Heart right ventricle (tissue), 16 donors: ENCODE measurements at places on chromosomes 3 and 15. TPM values are rescaled to one million over a fixed set of nuclear protein-coding genes. Genes with fewer than 3 reads are reported as not detected.

GRCh38 chr15:59814409-59814808 is 125.3 kb upstream of the BNIP2 start:
- no peak for DNase-seq

VIPR1 gene
- 3.9 TPM for polyA plus RNA-seq

DNA sequence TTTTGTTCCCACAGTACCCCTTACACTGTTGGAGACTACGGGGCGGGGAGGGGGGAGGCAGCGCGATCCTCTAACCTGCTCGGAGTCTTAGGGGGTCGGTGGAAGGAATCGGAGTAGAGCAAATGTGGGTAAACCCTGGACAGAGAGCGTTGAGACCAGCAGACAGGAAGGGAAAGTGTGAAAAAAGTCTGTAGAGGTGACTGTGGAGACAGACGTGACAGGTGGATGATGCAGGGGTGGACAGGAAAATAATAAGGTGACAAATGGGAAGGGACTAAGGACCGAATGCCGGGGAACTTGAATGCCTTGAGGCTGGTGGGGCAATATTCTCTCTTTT is 424 bp downstream of the EAF2 start:
- no peak for DNase-seq

DNA sequence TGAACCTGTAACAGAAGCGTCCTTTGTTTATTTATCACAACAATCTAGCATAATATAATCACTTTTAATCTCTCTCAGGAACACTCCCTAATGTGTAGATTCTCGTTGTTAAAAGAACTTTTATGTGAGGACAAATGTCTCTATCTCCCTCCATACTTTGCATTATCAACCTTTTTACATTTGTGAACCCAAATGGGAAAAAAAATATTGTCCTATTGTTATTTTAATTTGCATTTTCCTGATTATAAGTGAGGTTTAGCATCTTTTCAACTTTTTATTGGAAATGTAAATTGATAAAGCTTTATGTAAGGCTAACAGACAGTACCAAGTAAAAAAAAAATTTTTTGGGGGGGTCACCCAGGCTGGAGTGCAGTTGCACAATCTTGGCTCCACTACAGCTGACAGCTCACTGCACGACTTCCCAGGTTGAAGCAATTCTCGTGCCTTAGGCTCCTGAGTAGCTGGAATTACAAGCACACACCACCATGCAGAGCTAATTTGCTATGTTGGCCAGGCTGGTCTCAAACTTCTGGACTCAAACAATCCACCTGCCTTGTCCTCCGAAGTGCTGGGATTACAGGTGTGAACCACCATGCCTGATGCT is 33.0 kb upstream of the DENND4A start:
- no peak for DNase-seq

- DNase-seq: no peak
Measured at GRCh38 chr3:56999547-56999946, 60.9 kb upstream of the SPATA12 start.

B3GALNT1 gene
- 18.7 TPM for polyA plus RNA-seq

GRCh38 chr3:10004960-10005564 is 18.4 kb upstream of the EMC3 start:
- no peak for DNase-seq

DNA sequence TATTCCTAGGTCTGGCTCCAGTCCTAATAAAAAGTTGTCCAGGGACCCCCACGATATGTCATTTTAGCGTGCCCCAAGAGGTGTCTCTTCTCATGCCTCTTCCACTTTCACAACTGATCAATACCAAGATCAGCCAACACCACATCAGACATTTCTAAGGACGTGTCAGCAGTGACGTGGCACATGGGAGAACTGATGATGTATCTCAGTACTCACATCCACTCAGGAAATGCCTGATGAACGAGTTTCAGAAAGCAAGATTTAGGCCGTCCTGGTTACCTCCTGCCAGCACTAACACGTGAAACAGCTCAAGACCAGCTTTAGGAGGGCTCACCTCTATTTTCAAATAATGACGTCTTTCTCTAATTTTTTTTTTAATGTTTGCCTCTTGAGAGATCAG is 19.6 kb downstream of the VGLL4 start:
- no peak for DNase-seq

- DNase-seq: no peak
Measured at GRCh38 chr15:77822631-77823230, 190.0 kb upstream of the LINGO1 start.

DNA sequence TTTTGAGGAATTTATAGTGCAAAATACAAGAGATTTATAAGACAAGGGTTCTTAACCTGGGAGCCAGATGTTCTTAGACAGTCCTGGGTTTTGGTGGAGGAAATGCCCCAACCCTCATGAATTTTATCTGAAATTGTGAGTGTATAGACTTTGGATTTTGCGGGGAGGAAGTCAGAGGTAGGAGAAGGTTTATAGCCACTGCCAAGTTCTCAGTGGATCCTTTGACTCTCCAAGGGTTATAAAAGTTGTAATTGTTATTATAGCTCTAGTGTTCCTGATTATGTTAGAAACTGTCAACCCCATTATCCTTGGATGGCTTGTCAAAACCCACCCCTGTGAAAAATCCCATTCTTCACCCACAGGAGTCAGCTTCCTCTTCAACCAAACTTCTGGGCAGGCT is 183.6 kb downstream of the LRTM1 start:
- DNase-seq: no peak

DNA sequence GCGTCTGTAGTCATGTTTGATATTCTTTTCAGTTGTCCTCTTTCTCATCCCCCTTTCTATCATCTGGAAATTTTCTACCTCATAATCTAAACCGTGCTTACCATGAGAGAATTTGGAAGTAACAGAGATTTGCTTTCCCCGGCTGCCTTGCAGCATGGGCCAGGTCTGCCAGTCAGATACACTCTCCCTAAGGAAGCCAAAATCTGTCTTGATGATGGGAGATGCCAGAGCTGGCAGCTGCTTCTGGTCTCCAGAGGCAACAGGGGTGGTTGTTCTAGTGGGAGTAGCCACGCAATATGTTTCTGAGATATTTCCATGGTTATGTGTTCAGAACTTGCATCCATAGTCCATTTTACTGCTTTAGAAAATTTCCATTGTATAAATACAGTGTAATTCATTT is 218.9 kb upstream of the RORA start:
- no peak for DNase-seq

- no peak for DNase-seq
Measured at GRCh38 chr15:88246081-88246480, 10.5 kb downstream of the NTRK3 start.

GRCh38 chr3:66904831-66905493 is 93.1 kb upstream of the KBTBD8 start:
- no peak for DNase-seq

ZPLD1 gene
- polyA plus RNA-seq: not detected

DNA sequence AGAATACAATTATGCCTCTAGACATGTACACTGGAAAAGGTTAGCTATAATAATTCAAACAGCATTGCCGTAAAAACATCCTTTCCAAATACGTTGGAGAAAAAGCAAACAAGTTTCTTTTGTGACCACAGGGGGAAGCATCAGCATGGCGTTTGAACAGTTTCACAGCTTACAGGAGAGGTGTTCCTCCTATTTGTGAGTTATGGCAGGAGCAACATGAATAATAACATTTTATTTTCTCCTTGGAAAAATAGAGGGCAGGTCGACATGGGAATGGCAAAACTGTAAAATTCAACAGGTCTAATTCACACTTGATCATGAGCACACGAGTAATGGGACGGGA is 39.7 kb upstream of the GADL1 start:
- DNase-seq: no peak

GRCh38 chr3:135056733-135057310 is 261.8 kb downstream of the EPHB1 start:
- DNase-seq: no peak

TF gene
- 11.6 TPM for polyA plus RNA-seq

DNA sequence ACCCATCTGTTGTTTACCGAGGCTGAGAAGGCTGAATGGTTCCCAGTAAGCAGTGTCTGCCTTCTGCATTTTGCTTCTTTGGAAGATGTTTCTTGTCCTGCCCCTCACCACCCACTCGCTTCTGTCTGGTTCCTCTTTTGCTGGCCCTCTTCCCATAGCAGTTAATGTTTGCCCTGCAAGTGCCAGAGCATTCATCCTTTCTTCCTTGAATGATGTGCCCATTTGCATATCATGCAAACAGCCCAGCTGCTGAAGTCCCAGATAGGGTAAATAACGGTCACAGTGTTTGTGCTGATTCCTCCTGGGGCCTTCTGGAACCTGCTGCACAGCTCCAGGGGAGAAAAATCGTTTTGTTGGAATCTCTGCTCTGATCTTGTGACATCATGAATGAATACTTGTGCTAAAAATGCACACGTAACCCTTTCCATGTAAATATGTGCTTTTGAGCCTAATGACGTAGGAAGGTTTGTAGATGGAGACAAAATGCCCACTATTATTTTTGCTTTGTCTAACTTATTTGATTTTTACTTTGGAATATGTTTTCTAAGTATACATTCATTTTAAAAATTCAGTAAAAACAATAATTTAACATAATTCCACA is 381.0 kb downstream of the SOX2 start:
- DNase-seq: no peak

- no peak for DNase-seq
Measured at GRCh38 chr3:15477951-15478639, 43.4 kb downstream of the COLQ start.

GRCh38 chr3:194715022-194715800 is 29.5 kb downstream of the FAM43A start:
- no peak for DNase-seq

CKMT1B gene
- polyA plus RNA-seq: 0.33 TPM

DNA sequence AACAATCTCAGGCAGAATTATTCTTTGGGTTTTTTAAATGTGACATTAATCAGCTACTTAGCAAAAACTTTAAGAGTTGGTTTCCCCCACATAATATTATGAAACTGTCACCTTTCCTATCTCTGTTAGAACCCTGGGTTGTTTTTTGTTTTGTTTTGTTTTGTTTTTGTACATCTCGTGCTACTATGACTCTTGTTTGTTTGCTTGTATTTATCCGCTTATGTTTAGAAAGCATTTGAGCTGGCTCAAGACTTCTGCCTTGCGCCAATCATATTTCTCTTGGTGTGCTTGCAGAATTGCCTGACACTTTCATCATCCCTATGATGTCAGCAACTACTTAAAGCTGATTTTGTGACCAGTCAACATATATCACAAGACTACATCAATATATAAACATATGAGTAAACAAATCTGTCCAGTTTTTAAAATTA is 116.9 kb downstream of the DCLK3 start:
- no peak for DNase-seq

CYP1A1 gene
- 0.20 TPM for polyA plus RNA-seq

LMOD3 gene
- 28.6 TPM for polyA plus RNA-seq

PDE12 gene
- 2.7 TPM for polyA plus RNA-seq

GRCh38 chr3:174362556-174362955 is 496.6 kb upstream of the NAALADL2 start:
- no peak for DNase-seq

ATP13A4 gene
- polyA plus RNA-seq: 0.01 TPM

DNA sequence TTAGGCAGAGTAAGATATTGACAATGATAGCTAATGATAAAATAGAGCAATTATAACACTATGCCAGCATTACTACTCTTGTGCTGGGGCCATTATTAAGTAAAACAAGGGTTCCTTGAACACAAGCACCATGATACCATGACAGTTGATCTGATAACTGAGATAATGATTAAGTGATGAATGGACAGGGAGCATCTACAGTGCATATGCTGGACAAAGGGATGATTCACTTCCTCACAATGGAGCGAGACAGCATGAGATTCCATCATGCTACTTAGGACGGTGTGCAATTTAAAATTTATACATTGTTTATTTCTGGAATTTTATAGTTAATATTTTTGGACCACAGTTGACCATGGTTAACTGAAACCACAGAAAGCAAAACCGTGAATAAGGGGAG is 156.6 kb downstream of the FHIT start:
- no peak for DNase-seq

TRIM59 gene
- polyA plus RNA-seq: 0.25 TPM

DNA sequence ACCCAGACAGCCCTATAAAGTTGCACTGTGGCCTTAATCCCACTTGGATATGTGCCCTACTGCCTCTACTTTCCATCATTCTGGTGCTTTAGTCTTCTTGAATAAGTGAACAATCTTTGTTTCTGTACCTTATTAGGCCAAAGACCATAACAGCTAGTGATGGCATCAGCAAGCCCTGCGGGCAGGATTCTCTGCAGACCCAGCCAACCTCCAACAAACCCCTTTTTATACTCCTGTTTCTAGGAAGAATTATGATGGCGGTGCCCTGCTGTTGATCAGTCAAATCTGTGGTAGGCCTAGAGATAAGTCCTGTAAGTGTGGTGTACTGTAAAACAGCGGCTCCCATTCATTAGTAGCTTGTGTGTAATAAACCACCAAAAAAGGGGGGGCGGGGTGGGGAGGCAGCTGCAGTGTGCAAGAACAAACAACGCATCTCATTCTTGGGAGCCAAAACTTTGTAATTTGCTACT is 40.5 kb downstream of the SOX2 start:
- no peak for DNase-seq

CCR3 gene
- not detected for polyA plus RNA-seq
